ENCODE measurements at places on chromosomes 13 and 19.
A peak's percentile ranks its signal among the peaks of the same experiment; 100 is the strongest.

DNA sequence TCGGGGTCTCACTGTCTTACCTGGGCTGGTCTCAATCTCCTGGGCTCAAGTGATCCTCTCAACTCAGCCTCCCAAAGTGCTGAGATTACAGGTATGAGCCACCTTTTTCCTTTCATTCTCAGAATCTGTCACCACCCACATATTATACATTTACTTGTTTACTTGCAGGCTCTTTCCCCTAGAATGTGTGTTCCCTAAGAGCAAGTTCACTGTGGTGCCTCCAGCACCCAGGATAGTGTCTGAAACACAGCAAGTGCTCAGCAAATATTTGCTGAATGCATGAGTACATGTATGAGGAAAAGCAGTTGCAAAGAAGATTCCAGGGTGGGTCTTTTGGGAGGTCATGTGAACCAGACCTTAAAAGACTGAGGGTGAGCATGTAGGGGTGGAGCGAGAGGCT is 96.8 kb downstream of the RGCC start:
- DNase-seq: no peak

GRCh38 chr19:7801020-7801570 is 28.9 kb upstream of the EVI5L start:
- DNase-seq: no peak

GRCh38 chr13:24984134-24984533 is 111.8 kb upstream of the PABPC3 start:
- DNase-seq: no peak

GRCh38 chr19:7848779-7849457 is 18.9 kb downstream of the EVI5L start:
- DNase-seq: no peak

DNA sequence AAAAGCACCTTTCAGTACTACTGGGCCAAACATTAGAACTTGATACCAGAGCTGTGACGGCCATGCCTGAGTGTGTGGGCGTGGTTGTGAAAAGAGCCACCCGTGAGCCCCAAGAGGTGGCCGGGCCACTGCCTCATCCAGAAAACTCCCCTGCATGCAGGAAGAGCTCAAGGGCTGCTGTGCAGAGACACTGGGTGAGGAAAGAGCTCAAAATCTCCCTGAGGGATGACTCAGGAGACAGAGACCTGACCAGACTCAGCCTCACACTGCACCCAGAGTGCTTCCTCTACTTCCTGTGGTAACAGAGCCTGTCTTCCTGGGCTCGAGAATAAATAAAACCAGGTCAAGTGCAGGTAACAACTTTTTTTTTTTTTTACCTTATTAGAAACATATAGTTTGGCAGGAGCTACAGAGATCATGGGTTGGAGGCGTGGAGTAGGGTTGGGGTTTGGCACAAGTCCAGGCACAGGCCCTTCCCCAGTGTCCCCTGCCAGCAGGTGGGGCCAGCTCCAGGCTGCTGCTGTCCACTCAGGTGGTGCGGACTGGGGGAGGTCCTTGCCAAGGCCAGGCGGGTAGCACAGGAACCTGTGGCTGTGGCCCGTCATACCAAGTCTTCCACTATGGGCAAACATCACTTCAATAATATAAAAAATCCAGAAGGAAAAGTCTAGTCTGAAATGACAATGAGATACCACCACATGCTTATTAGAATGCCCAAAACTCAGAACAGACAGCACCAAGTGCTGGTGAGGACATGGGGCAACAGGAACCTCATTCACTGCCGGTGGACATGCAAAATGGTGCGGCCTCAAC is 25.5 kb downstream of the ELL start:
- no peak for DNase-seq

- DNase-seq: no peak
Measured at GRCh38 chr19:17113127-17113785, 37.7 kb downstream of the MYO9B start.

DNA sequence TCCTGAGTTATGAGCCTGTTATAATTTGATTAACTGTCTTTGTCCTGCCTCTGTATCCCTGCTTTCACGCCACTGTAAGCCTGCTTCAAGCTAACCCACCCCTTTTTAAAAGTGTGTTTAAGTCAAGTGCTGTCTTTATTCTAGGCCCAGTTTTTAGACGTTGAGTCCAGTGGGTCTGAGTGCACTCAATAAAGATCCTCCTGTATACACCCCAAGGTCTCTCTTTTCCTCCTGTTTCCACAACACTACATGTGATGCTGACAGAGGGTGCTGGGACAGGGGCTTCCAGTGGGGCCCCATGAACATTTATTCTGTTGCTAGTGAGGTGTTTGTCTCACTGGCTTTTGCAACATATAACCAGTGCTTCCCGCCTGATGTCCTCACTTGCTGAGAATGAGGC is 6.7 kb upstream of the F2RL3 start:
- no peak for DNase-seq

DNA sequence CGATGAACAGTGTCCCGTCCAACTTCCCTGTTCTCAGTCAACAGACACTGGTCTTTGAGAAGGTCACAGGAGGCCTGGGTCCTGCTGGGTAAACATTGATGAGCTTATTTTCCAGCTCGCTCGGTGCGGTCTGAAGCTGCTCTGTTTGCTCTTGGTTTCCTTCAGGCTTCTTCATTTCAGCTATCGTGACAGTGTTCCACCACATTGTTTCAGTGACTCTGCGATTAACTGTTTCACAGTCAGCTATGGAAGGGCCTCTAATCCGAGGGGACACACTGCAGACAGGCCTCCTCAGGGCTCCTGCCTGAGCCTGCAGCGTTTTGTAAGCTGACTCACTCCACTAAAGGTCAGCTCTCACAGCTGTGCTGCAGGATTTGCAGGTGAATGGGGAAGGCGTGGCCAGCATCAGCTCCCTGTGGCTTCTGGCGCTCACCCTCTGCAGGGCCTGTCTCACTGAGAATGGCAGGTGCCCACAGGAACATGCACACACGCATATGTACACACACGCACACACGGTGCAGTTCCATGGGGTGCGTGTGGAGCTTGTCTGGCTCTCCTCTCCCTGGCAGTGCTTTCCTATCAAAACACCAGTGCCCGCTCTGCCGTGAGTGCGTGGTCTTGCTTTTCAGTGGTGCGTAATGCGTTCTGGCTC is 62.9 kb upstream of the MCF2L start:
- peak; percentile 71 for DNase-seq

DNA sequence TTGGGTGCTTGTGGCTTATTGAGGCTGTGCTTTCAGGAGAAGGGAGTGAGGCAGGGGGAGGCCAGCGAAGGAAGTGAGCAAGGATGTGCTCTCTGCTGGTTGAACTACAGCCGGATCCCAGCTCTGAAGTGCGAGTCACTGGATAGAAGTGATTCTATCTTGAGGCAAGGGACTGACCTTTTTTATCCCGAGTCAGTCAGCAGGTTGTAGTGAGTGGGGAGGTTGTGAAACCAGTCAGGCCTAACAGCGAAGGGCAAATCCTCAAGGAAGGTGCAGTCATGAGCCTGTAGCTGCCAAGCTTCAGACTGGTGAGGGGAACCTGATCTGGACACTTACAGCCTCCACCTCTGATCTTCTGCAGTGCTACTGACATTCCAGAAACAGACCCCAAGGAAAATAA is 18.6 kb downstream of the SCEL start:
- no peak for DNase-seq

GRCh38 chr13:70842062-70842644 is 733.9 kb upstream of the KLHL1 start:
- DNase-seq: no peak

DNA sequence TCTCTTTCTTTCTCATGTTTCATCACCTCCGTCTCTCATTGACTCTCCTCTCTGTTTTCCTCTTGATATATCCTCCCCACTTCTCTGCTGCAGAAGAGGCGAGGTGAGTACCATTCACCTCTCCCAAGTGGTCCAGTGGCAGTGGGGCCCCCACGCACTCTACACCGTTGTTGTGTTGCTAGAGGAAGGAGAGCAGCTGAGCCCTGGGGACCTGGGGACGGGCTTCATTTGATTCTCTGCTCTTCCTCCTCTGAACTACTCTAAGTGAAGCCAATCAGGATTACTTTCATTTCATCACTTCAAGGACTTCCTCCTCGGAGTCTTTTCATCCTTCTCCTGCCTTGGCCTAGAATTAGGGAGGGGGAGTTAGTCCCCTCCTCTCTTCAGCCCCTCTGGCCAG is 64.6 kb downstream of the CCNE1 start:
- no peak for DNase-seq

DNA sequence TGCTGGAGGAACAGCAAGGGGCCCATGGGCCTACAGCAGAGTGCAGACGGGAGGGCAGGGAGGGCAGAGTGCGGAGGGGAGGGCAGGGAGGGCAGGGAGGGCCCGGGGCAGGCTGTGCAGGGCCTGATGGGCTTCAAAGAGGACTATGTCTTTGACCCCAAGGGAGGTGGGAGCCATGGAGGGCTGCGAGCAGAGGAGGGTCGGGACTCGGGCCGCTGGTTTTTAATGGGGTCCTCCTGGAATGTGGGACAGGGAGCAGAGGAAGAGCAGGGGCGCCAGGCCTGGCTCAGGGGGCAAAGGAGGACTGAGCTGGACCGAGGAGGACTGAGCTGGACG is 3.6 kb downstream of the PIP5K1C start:
- no peak for DNase-seq

- DNase-seq: no peak
Measured at GRCh38 chr19:23378948-23379347, 16.3 kb downstream of the ZNF91 start.

DNA sequence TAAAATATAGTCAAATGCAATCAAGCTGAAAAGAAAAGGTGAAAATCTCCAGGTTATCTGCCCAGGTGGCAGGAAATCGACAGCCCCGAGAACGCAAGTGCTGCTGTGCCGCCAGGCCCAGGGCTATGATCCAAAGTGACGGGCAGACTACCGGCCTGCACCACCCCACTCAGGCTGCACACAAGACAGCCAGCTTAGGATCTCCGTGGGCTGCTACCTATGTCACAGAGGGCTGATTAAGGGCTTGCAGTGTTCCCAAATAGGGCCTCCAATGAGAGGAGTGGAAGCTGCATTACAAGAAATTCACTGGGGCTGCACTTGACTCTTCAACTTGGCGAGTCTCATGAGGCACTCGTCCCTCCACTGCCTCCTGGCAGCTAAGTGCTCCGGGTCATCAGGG is 121.8 kb downstream of the CRYL1 start:
- no peak for DNase-seq

- no peak for DNase-seq
Measured at GRCh38 chr19:7771072-7771471, 8.0 kb downstream of the CLEC4M start.

DNA sequence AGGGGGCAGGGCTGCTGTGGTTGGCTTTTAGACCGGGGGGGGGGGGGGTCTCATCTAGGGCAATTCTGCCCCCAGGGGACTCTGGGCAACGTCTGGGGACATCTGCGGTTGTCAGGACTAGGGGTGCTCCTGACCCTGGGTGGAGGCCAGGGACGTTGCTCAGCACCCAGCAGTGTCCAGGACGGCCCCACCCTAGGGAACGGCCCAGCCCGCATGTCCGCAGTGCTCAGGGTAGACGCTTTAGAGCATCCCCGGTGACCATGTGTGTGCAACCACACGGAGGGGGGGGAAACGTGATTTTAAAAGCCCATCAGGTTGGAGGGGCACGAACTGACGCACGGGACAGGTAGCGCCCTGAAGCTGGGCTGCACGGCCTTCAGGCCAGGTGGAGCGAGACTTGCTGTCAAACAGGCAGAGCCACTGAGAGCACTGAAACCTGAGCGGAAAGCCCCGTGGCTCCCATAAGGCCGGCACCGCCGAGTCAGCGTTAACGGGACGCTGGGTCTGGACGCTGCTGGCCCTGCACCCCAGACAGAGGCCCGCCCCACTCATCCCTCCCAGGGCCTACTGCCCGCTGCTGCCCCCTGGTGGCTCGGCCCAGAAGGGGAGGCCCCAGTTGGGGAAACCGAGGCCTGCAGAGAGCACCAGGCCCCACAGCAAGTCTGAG is 8.3 kb downstream of the CACTIN start:
- DNase-seq: no peak

DNA sequence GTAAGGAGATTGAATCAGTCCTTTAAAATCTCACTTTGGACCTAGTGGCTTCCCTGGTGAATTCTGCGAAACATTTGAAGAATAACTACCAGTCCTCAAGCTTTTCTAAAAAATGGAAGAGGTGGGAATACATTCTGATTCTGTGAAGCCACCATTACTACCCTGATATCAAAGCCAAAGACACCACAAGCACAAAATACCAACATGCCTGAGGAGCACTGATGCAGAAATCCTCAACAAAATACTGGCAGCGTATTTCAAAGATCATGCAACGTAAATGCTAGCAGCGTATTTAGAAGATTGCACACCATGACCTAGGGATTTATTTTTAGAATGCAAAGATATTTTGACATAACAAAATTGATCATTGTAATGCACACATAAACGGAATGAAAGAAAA is 14.4 kb downstream of the ATP4B start:
- DNase-seq: no peak

DNA sequence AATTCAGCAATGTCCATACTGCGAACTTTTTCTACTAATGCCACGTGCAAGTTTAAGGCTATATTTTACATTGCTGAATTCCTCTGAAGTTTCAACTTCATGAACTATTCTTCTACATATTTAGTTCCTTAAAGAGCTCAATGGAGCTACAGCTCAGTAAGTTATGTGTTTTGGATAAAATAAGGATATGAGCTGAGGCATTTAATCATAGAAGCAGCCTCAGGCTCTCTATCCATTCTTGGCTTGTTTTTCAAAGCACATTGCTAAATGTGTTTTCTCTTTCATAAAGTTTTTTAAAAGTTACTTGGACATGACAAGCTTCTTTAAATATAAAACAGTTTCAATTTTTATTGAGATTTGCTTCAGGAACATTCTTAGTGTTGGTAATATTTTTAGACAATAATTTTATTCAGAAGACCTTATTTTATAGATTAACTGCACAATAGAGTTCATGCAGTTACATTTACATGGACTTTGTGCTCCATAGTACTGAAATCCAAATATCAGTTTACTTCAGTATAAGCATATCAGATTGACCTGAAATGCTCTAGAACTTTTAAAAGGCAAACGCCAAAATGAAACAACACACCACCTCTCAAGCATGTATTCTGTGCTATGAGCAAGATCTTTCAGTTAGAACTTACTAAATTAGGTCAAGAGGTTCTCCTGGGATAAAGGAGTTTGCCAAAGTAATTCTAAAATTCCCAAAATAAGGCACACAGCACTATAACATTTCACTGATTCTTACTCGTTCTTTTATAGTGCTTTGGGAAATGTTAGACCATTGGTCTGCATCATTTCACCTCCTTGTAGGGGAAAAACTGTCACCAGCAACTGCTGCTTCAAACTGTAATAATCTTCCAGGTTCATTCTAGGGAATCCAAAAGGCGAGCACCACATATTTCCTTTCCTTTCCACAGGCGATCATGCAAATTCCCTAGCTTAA is 275.5 kb downstream of the ENOX1 start:
- no peak for DNase-seq

- no peak for DNase-seq
Measured at GRCh38 chr13:110444226-110444653, 117.3 kb downstream of the RAB20 start.

DNA sequence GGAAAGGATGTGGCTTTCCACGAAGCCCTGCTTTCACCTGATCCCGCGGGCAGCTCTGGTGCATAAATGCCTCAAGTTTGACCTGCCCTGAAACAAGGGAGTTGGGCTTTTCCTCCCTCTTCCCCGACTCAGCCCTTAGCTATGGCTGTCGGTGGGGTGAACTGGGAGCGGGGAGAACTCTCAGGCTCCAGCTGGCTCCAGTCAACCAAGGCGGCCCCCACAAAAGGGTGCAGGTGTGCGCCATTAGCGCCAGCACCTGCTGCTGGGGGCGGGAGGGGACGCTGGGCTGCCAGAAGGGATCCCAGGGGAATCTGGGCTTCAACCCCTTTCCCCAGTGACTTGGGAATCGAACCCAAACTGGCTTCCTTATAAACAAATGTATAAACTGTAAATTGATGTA is 7.1 kb upstream of the DHRS12 start:
- DNase-seq: no peak

Measured in breast epithelium (tissue), 4 donors.